Cortex of kidney (tissue), 1 donor: ENCODE measurements at places on chromosomes 3 and 15.

DNA sequence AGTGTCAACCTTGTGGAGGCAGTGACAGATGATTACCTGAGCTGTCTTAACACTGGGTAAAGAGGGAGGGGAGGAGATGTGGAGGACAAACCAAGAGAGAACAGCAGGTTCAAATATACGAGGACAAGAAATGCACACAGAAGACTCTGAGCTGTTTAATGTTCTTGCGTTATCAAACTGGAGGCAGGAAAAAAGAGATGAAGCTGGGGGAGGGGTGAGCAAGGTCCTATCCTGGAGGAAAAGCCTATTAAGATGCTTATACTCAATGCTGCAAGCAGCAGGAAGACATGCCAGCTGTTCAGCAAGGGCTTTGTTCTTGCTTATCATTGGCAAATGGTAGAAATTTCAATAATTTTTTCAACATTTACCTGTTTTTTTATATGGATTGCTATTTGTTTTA, 345.7 kb upstream of the TRIM42 start:
- DNase-seq: no peak

GRCh38 chr3:156772588-156773206, 53.5 kb upstream of the LEKR1 start:
- DNase-seq: no peak

DNA sequence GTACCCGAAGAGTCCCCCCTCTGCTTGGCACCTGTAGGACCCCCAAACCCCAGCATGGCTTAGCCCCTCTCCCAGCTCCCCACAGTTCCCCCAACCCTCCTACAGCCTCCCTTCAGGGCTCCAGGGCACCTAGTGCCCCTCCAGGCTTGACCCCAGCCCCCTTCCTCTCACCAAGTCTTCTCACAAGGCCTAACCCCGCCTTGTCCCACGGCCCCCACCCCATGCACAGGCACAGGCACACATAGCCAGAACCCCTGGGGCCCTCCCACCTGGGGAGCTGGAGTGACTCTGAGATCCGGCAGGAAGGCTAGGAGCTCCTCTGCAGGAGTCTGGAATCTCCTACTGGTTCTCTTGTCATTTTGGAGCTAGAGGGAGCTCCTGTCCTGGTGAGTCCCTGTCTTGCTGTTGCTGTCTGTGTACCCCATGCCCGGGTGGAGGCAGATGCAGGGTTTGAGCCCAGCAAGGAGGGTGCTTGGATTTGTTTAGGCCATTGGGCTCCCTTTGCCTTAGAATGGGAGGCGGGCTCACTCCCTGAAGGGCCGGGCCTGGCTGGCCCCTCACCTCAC, 39.6 kb downstream of the KLF13 start:
- no peak for DNase-seq

GRCh38 chr15:31353931-31354330, 27.3 kb downstream of the KLF13 start:
- no peak for DNase-seq

GRCh38 chr3:138404121-138404520, 30.3 kb upstream of the ESYT3 start:
- DNase-seq: no peak

DNA sequence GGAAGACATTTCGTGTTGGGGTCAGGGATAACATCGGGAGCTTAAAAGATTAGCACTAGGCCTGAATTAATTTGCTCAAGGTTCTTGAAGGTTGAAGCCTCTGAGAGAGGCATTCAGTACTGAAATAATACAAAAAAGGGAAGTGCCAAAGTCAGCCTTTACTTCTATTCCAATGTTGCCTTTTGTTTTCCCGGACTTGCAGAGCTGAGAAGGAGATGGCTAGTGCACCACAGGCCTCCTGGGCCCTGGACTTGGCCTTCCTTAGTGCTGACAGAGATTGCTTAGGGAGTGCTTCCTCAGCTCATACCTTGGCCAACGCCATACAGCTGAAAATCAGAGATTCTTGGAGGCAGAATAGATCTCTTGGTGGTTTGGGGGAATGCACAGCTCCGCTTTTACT, 333.6 kb upstream of the TBL1XR1 start:
- DNase-seq: no peak

DNA sequence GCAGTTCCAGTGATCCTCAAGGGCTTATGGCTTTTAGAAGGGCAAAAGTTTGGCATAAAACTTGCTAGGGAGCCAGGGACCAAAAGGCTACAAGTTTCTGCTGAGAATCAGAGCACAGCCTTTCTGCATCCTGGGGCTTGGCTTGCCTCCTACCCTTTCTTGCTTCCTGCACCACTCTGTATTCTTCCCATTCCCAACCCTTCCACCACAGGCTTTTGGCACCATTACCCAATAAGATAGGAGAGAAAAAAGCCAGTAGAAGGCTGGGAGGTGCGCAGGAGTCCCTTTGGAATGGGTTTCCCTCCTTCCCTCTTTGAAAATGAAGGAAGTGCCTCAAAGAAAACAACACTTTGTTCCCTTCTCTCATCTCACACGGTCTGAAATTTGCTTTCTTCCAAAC, 268.6 kb downstream of the PDCD6IP start:
- DNase-seq: no peak

DNA sequence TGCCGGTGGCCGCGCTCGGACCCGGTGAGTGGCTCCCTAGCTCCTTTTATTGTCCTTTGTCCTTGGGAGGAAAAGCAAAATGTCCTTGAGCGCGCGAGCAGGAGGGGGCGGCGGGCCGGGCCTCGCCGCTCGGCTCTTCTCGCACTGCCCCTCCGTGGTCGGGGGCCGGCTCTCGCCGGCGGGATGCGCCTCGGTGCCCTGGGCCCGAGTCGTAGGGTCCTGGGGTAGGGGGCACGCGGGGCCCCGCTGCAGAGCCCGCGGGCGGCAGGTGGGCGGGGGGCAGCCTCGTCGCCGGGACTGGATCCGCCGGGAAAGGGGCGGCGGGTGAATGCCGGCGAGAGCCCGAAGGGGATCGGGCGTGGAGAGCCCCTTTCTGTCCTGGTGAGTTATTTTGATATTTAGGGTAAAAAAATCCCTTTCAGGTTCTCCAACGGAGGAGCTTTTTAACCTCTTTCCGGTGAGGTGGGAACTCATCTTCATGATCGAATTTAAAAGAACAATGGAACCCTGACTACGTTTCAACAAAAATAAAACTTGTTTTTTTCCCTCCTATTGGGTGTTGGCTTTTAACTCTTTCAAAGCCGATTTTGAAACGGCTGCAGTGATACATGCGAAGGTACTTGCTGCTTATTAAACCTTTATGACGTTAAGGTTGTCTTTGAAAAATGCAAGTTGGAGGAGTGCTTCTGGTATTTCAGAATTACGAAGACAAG, 16.8 kb upstream of the CHD2 start:
- DNase-seq: no peak

DNA sequence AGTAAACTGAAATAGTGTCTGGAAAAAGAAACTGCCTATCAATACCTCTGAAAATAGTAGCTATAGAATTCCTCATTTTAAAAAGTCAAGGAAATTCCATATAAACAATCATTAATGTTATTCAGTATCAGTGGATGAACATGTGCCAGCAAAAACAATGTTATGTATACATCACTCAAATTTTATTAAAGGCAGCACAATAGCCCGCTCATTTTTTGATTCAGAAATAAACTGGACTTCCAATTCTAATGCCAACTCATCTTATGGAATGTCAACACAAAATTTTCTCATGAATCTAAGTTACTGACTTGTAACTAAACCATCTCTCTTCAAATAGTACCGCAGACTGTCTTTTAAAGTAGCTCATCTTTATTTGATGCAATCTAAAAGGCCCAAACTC, 19.0 kb downstream of the THBS1 start:
- no peak for DNase-seq

- no peak for DNase-seq
Measured at GRCh38 chr15:75367006-75367405, 1.4 kb downstream of the MAN2C1 start.

DNA sequence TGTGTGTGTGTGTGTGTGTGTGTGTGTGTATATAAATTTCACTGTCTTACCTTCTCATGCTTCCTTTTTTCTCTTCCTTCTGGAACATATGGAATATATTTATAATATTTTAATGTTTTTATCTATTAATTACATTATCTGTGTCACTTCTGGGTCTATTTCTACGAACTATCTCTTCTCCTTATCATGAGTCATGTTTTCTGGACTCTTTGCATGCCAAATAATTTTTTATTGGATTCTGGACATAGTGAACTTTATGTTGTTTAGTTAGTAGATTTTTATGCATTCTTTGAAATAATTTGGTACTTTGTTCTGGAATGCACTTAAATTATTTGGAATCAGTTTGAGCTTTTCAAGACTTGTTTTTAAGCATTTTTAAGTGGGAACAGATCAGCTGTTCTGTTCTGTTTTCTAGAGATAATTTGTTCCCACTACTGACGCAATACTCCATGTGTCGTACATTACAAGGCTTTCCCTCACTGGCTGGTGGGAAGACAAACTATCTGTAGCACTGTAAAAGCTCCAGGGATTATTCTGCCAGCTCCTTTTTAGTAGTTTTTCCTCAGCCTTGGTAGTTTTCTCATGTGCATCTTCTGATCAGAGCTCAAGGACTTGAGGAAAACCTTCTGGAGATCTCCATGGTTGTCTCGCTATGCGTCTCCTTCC, 302.0 kb downstream of the CLSTN2 start:
- no peak for DNase-seq

- DNase-seq: no peak
Measured at GRCh38 chr3:69386556-69387385, 883 bp upstream of the FRMD4B start.

DNA sequence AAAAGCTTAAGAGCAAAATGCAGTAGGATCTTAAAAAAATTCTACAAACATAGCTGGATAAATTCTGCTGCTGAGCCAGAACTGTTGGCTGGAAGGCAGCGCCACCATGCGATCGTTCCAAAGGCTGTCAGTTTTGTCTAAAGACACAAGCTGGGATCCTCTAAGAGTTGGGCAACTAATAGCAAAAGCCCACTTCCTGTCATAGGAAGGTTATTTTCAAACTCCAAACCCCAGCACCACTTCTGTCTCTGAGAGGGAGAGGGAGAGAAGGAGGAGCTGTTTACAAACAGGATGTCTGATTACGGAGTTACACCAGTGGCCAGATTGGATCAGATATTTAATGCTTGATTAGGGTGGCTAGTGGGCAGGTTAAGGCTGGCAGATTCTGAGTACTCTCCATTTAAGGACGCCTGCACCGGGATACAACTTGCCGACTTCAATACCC, 44.0 kb downstream of the EIF4E3 start:
- DNase-seq: no peak

- no peak for DNase-seq
Measured at GRCh38 chr3:191762323-191762960, 301.5 kb downstream of the PYDC2 start.

DNA sequence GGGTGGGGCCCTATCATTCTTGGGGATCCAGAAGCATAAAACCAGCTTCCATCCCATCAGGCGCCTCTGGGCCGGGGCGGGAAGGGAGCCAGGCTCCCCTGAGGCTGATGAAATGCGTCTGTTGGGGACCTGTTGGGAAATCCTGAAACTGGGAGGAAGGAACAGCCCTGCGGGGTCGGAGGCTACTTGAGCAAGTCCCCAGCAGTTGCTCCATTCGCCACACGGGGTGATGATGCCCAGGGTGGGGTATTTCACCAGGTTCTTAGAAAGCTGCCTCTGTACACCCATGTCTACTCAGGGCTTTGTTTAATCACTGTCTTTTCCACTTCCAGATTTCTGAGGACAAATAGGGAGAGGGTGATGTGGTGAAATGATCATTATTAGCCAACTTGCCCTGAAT, 25.4 kb upstream of the TSEN2 start:
- DNase-seq: no peak

GRCh38 chr15:86399041-86399954, 319.6 kb downstream of the AGBL1 start:
- no peak for DNase-seq

DNA sequence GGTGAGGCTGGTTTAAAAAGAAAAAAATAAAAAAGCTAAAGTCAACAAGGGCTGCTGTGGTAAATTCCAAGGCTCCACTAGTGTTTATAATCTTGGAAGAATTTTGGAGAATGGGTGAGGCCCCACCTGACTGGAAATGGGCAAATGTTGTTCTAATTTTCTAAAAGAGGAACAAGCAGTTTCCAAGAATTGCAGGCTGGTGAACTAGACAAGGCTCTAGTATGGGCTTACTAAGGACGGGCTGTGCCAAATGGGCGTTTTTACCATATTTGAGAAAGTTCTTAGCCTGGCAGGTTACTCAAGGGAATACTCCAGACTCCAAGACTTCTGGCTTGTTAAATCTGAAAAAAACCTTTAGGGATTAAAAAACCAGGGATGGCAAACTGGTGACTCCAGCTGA, 67.0 kb upstream of the ABHD2 start:
- no peak for DNase-seq

DNA sequence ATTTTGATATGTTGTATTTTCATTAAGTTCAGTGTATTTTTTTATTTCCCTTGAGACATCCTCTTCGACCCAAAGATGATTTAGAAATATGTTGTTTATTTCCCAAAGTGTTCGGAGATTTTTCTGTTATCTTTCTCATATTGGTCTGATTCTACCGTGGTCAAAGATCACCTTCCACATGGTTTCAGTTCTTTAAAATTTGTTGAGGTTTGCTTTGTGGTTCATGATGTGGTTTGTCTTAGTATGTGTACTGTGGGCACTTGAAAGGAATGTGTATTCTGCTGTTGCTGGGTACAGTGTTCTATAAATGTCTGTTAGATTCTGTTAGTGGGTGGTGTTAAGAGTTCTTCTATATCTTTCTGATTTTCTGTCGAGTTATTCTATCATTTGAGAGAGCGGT, 103.4 kb upstream of the FHIT start:
- DNase-seq: no peak

GRCh38 chr3:3023111-3023745, 86.9 kb downstream of the IL5RA start:
- no peak for DNase-seq

GRCh38 chr3:14461748-14462324, 59.4 kb downstream of the SLC6A6 start:
- no peak for DNase-seq

- no peak for DNase-seq
Measured at GRCh38 chr15:39887832-39888231, 32.2 kb downstream of the GPR176 start.

GRCh38 chr3:179330438-179330837, 7.6 kb downstream of the ZNF639 start:
- DNase-seq: no peak

- no peak for DNase-seq
Measured at GRCh38 chr3:11680509-11680908, 36.8 kb upstream of the VGLL4 start.

- DNase-seq: no peak
Measured at GRCh38 chr3:49238274-49239127, 38.5 kb downstream of the C3orf62 start.

GRCh38 chr3:111200027-111200426, 128.4 kb downstream of the NECTIN3 start:
- no peak for DNase-seq

GRCh38 chr3:63814237-63814636, 4.9 kb upstream of the C3orf49 start:
- DNase-seq: no peak

DNA sequence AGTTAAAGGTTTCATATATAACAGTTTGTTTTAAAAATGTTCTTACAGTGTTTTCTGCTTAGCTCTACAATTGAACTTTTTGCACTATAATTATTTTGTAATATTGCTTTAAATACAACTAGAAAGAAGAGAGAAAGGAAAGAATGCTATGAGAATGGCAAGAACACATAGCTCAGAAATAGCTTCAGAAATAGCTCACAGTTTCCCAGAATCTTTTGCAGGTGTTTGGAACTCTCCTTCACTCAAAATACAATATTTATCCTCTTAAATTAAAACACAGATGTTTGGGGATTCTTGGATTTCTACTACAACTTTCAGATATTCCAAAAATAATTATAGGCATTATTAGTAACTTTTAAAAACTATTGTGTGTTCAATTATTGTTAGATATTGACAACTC, 658.0 kb upstream of the DPPA4 start:
- no peak for DNase-seq
